CD4-positive, alpha-beta T cell (primary cell): ENCODE measurements at places on chromosomes 11 and 22. TPM values are rescaled to one million over a fixed set of nuclear protein-coding genes. Genes with fewer than 3 reads are reported as not detected.

DNA sequence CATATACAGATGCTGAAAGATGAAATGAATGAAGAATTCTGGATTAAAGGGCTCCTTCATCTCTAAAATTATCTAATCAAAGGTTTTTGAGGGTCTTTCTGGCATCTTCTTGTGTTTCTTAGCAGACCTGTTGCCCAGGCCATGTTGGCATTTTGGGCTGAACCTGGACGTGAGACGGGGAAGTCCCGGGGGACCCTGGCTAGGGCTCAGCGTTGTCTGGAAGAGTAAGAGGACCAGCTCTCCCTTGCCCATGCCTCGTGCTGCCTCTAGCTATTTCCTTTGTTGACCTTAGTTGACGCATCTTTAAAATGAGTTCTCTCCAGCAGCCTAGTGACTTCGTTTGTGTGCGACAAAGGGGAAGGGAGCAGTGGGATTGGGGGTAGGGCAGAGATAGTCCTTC lies 152.2 kb downstream of the ST3GAL4 start:
- no peak for DNase-seq

DNA sequence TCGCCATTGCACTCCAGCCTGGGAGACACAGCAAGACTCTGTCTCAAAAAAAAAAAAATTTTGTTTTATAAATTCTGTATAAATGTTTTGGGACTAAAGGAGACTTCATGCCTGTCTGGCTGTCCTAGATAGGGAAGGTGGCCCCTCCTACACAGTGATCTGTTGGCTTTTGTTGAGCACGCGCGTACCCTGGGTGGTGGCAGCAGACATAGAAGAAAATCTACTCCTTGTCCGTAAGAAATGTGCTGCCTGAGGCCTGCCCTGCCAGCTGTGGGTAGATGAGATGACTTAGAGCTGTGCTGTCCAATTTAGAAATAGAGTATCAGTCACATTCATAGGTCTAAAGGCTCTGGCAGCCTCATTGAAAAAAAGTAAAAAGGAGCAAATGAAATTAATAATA lies 37.0 kb downstream of the AP2A2 start:
- DNase-seq = no peak

- no peak for DNase-seq
Observed at GRCh38 chr11:74842967-74843366, 94.3 kb downstream of the RNF169 start.

DNA sequence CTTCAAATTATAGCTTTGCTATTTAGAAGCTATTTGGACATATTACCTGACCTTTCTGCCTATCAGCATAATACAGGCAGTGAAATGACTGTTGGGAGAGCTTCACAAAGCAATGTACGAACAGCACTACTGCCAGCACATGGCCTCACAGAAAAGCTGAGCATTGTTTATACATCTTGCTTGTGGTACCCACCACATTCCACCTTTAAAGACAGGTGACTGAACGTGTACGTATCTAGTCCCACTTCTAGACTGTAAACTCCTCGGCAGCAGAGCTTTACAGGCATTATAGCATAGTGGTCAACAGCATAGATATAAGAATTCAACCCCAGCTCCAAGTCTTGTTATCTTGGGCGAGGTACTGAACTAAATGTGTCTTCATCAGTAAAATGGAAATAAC lies 1.6 kb downstream of the JOSD1 start:
- no peak for DNase-seq

GRCh38 chr22:44496844-44497217 lies 1.2 kb downstream of the RTL6 start:
- DNase-seq = no peak

DNA sequence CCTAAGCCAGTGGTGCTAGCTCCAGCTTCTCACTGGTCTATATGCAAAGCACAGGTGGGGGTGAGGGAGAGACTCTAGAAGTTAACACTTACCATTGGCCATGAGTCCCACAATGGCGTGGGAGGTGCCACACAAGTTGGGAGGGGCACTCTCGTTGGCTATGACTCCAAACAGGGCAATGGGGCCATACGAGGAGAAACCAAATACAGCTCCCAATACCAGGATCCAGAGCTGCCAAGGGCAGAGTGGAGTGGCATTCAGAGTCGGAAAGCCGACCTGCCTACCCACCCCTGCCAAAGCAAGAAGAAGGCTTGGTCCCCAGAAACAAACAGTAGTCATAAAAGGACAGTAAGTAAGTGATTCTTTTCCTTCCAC lies 5.6 kb downstream of the SLC37A4 start:
- no peak for DNase-seq

GRCh38 chr11:2443881-2444820 lies at the start of gene TRPM5:
TRPM5 (minus strand) TSS chr11:2444514; CDS start chr11:2423036, 21,478 bp downstream.
- peak; percentile 76 for DNase-seq

DNA sequence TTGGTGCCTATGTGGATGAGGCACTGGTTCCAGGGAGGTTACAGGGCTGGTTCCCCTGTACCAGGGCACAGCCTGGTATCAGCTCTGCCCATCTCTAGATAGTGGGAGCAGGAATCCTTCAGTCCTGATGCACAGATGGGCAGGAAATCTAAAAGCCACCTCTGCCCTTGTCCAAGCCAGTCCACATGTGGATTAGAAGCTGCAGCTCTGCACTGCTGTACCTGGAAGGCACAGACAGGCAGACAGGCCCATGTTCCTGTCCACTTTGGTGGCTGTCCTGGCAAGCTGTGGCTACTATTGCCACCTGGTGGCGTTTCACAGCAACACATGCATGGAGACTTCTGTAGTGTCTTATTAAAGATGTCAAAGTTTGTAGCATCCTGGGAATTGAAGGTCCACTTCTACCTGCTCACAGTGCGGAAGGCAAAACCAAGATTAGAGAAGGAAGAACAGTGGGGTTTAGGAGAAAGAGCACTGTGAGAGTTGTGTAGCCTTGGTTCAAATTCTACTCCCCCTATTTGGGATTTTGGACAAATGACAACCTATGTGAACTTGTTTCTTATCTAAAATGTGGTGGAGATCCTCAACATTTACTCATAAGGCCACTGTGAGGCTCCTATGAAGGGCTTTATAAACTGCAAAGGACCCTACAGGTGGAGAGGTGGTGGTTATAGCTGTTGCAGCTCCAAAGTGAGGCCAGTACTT lies 30.1 kb downstream of the NAV2 start:
- peak; percentile 57 for DNase-seq

DNA sequence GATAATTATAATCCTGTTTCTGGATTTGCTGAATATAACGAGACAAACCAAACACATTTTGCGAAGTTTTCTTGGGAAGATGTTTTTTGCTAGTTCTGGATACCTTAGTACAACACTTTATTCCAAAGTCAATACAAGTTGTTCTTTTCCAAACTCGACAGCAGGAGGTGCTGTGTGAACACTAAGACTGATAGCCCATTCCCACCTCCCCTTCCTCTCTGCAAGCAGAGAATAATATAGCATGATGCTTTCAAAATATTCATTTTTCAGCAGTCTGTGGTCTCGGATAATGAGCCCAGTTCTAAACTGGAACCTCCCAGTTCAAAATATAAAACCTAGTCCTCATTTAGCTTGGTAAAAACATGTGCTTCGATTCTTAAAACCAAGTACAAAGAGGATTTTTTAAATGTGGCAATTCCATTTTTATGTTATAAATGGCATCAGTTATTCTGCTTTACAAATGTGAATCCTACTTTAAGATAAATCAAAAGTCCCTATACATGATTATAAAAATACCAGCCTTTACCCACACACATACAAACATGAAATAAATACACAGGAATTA lies 129.1 kb downstream of the DCDC1 start:
- DNase-seq = peak; percentile 27

The OR10D3 gene
- total RNA-seq = not detected

The GTSE1 gene
- 0.14 TPM for total RNA-seq
